ENCODE measurements at places on chromosomes 1 and 21. TPM values are rescaled to one million over a fixed set of nuclear protein-coding genes. Genes with fewer than 3 reads are reported as not detected.

TEDDM1 gene
- not detected for total RNA-seq

CHI3L1 gene
- 1.1 TPM for total RNA-seq

CRABP2 gene
- total RNA-seq, result 80.6 TPM

GPR25 gene
- not detected for total RNA-seq

NR1I3 gene
- not detected for total RNA-seq

OR10J1 gene
- not detected for total RNA-seq

AGRN gene
- 22.7 TPM for total RNA-seq

FAM167B gene
- 0.47 TPM for total RNA-seq

MYOG gene
- 0.09 TPM for total RNA-seq

S100A7A gene
- not detected for total RNA-seq

PLEKHO1 gene
- total RNA-seq, result 40.0 TPM

HMCN1 gene
- 52.2 TPM for total RNA-seq

ZNF648 gene
- not detected for total RNA-seq

FOXO6 gene
- not detected for total RNA-seq

TCHH gene
- not detected for total RNA-seq

UBXN10 gene
- total RNA-seq, result not detected

CELA3A gene
- total RNA-seq, result not detected

KCNE2 gene
- not detected for total RNA-seq

EFNA3 gene
- total RNA-seq, result 1.1 TPM

CFHR2 gene
- not detected for total RNA-seq

SLC45A3 gene
- 0.94 TPM for total RNA-seq

CYP4Z1 gene
- total RNA-seq, result not detected

PDZK1 gene
- total RNA-seq, result 1.7 TPM

HES4 gene
- 1.1 TPM for total RNA-seq

EDN2 gene
- 0.47 TPM for total RNA-seq

C1orf146 gene
- total RNA-seq, result not detected

TNFRSF4 gene
- total RNA-seq, result under 0.01 TPM

OMA1 gene
- total RNA-seq, result 35.5 TPM

INSRR gene
- total RNA-seq, result not detected

RGS13 gene
- not detected for total RNA-seq

OR2T29 gene
- total RNA-seq, result not detected

SPRR2F gene
- not detected for total RNA-seq

ARTN gene
- under 0.01 TPM for total RNA-seq

IL24 gene
- total RNA-seq, result not detected

FCRLB gene
- total RNA-seq, result 0.69 TPM

RTCA gene
- total RNA-seq, result 41.8 TPM

APCS gene
- total RNA-seq, result not detected

DENND2C gene
- 1.5 TPM for total RNA-seq

SPATA6 gene
- total RNA-seq, result 5.3 TPM

JAM2 gene
- 1.4 TPM for total RNA-seq

NMNAT1 gene
- 18.0 TPM for total RNA-seq

EFNA1 gene
- total RNA-seq, result 0.86 TPM

TMIGD3 gene
- total RNA-seq, result not detected

CFAP141 gene
- not detected for total RNA-seq

LIN9 gene
- 1.4 TPM for total RNA-seq

HMGCS2 gene
- total RNA-seq, result not detected

DNTTIP2 gene
- total RNA-seq, result 16.1 TPM

COL16A1 gene
- total RNA-seq, result 115 TPM

RIPPLY3 gene
- total RNA-seq, result not detected

BNIPL gene
- 0.16 TPM for total RNA-seq

SERTAD4 gene
- 0.17 TPM for total RNA-seq

Data from bronchial smooth muscle cell (primary cell).